Sigmoid colon (tissue), 7 donors: ENCODE measurements at places on chromosomes 2 and 18. TPM values are rescaled to one million over a fixed set of nuclear protein-coding genes. Genes with fewer than 3 reads are reported as not detected.
A peak's percentile ranks its signal among the peaks of the same experiment; 100 is the strongest.

GRCh38 chr2:144586476-144586875 lies 66.6 kb upstream of the ZEB2 start:
- H3K4me1 ChIP-seq = no peaks in the 10 kb centered on the region
- no peaks in the 10 kb centered on the region for H3K27me3 ChIP-seq
- no peak for DNase-seq
- H3K36me3 ChIP-seq = no peaks in the 10 kb centered on the region
- no peak overlapping the region for H3K4me3 ChIP-seq

- no peak for DNase-seq
- H3K4me1 ChIP-seq = no peaks in the 10 kb centered on the region
- no peaks in the 10 kb centered on the region for H3K27me3 ChIP-seq
These were observed 25.9 kb downstream of the BABAM2 start for GRCh38 chr2:27916293-27916995.

GRCh38 chr18:79544386-79544963 lies 135.1 kb upstream of the CTDP1 start:
- DNase-seq = peak; percentile 57
- no peak overlapping the region for H3K27ac ChIP-seq
- H3K27me3 ChIP-seq = no peaks in the 10 kb centered on the region
- H3K36me3 ChIP-seq = no peaks in the 10 kb centered on the region
- H3K4me3 ChIP-seq = no peak overlapping the region

DNA sequence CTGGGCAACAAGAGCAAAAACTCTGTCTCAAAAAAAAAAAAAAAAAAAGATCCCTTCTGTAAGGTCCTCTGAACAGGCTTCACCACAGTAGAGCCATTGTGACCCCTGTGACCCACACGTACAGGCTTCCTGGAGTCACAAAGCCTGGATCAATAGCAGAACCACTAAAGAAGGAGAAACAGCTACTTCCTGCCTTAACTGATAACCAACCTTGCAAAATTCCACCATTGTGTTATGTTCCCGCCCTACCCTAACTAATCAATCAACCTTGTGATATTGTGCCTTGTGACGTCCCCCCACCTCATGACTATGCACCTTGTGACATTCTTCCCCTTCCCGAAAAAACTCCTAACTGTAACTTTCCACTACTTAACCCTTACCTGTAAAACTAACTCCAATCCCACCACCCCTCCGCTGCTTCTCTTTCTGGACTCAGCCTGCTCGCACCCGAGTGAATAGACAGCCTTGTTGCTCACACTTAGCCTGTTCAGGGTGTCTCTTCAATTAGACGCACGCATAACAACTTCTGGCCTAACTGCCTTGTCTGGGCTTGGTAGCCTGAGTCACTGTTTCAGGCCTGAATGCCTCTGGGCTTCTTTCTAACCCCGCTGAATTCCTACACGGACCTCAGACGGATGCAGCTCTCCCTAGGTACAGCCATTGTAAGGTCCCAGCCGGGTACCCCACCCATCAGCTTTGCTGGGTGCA lies 13.9 kb downstream of the SCYGR8 start:
- H3K36me3 ChIP-seq = no peaks in the 10 kb centered on the region
- H3K27ac ChIP-seq = no peak overlapping the region
- H3K4me1 ChIP-seq = no peaks in the 10 kb centered on the region
- H3K27me3 ChIP-seq = no peaks in the 10 kb centered on the region
- no peak overlapping the region for H3K4me3 ChIP-seq
- no peak for DNase-seq

- no peaks in the 10 kb centered on the region for H3K36me3 ChIP-seq
- H3K27me3 ChIP-seq = no peaks in the 10 kb centered on the region
- H3K4me1 ChIP-seq = no peaks in the 10 kb centered on the region
- no peak overlapping the region for H3K27ac ChIP-seq
- H3K4me3 ChIP-seq = no peak overlapping the region
- DNase-seq = no peak
These were observed 141.8 kb upstream of the FHL2 start for GRCh38 chr2:105540642-105541041.

Gene ROCK1
- total RNA-seq = 59.3 TPM

DNA sequence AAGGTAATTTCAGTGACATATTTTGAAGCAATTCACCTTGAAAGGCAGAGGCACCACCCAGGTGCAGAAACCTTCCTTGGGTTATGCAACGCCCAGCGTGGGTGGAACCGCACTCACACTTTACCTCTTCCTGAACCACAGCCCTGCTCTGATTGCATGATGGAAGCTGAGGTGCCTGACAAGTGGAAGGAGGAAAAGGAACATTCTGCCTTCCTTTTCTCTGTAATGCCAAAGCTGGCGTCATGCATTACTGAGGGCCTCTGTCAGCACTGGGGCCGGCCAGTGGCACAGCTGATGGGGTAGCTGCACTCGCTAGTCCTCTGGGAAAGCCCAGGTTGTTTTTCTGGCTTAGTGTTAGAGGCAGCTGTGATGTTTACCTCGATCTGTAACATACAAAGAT lies 266.5 kb downstream of the NEDD4L start:
- H3K4me3 ChIP-seq = no peak overlapping the region
- DNase-seq = peak; percentile 78
- H3K4me1 ChIP-seq = no peaks in the 10 kb centered on the region
- no peaks in the 10 kb centered on the region for H3K36me3 ChIP-seq
- no peaks in the 10 kb centered on the region for H3K27me3 ChIP-seq

DNA sequence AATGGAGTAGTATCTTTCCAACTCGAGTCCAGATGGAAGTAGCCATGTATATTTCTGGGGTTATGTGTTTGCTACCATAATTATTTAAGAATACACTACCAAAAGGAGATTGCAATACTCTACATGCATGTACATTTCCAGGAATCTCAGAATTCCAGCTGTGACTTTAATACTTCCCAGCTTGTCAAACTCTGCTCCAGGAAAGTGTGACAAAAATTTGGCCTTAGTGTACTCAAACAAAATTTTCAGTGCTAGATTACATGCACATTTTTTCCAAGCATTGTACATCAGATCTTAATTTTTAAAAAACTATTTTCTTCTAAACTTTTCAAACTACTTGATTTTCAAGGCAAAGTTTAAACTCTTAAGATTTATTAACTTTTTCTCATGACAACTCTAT lies 1791.6 kb downstream of the SUCLG1 start:
- no peaks in the 10 kb centered on the region for H3K27me3 ChIP-seq
- no peak for DNase-seq

Gene PPP1R1C
- total RNA-seq = not detected

DNA sequence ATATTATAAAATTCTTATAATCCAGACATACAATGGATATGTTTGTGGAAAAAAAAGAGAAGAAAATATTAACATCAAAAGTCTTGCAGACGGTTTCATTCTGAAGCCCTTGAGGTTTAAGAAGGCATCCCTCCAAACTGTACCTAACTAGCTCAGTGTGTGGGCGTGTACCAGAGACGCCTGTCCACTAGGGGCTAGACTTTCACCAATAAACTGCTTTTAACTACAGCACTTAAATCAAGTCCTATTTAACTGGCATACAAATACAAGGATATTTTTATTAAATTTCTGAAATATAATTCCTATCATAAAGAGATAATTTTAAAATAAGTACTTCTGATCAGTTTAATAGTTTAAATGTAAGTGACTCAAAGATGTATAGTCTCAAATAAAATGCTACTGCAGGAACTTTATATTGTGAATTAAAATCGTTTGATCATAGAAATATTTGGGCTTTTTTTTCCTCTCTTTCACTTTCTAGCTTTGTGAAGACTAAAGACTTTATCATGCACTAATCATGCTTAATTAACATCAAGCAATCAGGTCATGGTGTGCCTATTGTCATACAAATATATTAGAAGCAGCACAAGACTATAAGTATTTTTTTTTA lies 437.7 kb downstream of the SATB2 start:
- no peaks in the 10 kb centered on the region for H3K4me1 ChIP-seq
- no peak overlapping the region for H3K4me3 ChIP-seq
- DNase-seq = no peak
- no peak overlapping the region for H3K27ac ChIP-seq
- H3K27me3 ChIP-seq = no peaks in the 10 kb centered on the region

Gene TET3
- total RNA-seq = 3.9 TPM

Gene GATA6
- total RNA-seq = 15.1 TPM

GRCh38 chr2:45396671-45397070 lies 214.4 kb downstream of the SRBD1 start:
- no peaks in the 10 kb centered on the region for H3K36me3 ChIP-seq
- no peak overlapping the region for H3K27ac ChIP-seq
- H3K4me1 ChIP-seq = no peaks in the 10 kb centered on the region
- H3K4me3 ChIP-seq = no peak overlapping the region
- no peaks in the 10 kb centered on the region for H3K27me3 ChIP-seq
- DNase-seq = no peak

GRCh38 chr2:134320930-134321329 lies 67.1 kb downstream of the MGAT5 start:
- H3K36me3 ChIP-seq = no peaks in the 10 kb centered on the region
- no peak overlapping the region for H3K4me3 ChIP-seq
- DNase-seq = no peak
- no peak overlapping the region for H3K27ac ChIP-seq

GRCh38 chr2:183248866-183249567 lies 124.8 kb downstream of the NUP35 start:
- no peak for DNase-seq
- no peaks in the 10 kb centered on the region for H3K4me1 ChIP-seq
- H3K36me3 ChIP-seq = no peaks in the 10 kb centered on the region

Gene CHN1
- 13.6 TPM for total RNA-seq

DNA sequence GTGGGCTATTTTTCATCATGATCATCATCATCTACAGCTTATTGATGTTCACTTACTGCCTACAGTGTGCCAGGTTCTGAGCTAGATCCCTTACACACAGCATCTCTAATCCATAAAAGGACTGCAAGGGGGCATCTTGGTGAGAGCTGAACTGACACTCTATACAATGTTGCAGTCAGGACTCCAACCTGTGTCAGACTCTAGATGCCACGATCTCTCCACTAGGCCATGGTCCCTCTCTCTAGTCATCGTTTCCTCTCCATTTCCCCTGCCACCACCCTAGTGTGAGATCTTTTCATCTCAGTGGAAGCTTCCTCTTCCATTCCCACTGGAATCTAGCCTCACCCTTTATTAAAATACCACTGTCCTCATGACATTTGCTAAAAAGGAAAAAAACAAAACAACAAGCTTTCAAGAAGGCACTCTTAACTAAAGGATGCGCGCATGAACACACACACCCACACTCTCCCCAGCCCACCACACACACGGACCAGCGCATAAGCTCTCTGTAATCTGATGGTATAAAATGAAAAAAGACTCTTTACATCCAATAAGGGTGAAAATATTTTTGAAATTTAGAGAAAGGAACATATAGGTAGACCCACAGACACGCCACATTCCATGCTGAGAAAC lies 93.4 kb upstream of the THOC1 start:
- H3K36me3 ChIP-seq = no peaks in the 10 kb centered on the region
- DNase-seq = no peak
- H3K27ac ChIP-seq = no peak overlapping the region
- H3K4me1 ChIP-seq = peaks cover 16% of the 10 kb centered on the region

Gene ACKR3
- total RNA-seq = 25.7 TPM

GRCh38 chr18:43161528-43161927 lies 46.0 kb upstream of the RIT2 start:
- no peak overlapping the region for H3K27ac ChIP-seq
- no peak for DNase-seq
- H3K4me1 ChIP-seq = no peaks in the 10 kb centered on the region
- no peak overlapping the region for H3K4me3 ChIP-seq
- H3K36me3 ChIP-seq = no peaks in the 10 kb centered on the region

GRCh38 chr2:154187948-154188347 lies 316.2 kb downstream of the GALNT13 start:
- DNase-seq = no peak
- no peaks in the 10 kb centered on the region for H3K27me3 ChIP-seq
- H3K4me1 ChIP-seq = no peaks in the 10 kb centered on the region
- H3K27ac ChIP-seq = no peak overlapping the region
- H3K36me3 ChIP-seq = no peaks in the 10 kb centered on the region

Gene QPCT
- 65.8 TPM for total RNA-seq

Gene LYG1
- total RNA-seq = not detected

GRCh38 chr2:63058921-63059792 lies 8.5 kb downstream of the OTX1 start:
- H3K27me3 ChIP-seq = peaks cover 100% of the 10 kb centered on the region
- no peak overlapping the region for H3K27ac ChIP-seq
- DNase-seq = peak; percentile 61
- H3K4me3 ChIP-seq = no peak overlapping the region

DNA sequence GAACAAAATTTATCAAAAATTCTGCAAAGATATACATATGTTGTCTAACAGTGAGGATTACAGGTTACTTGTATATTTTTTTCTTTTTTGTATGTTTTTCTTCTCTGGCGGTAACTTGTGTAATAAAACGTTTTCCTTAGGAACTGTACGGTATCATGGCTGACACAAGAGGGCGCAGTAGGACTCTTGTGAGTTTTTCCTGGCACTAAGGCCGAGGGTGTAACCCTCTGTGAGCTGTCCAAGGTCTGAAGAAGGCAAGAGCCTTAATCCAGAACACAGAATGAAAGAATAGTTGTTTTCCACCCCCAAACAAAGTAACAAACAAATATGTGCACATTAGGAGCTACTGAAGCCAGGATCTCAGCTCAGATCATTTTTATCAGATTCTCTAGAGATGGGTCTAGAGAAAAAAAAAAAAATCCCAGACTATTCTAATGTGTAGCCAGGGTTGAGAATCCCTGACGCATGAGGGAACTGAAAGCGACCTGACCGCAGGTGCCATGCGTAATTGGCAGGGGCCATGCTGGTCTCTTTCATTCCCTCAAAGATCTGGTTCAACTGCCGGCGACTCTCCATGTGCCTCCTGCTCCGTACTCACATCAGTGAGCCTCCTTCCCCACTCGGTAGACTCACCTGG lies 27.0 kb downstream of the TMEM200C start:
- H3K4me3 ChIP-seq = no peak overlapping the region
- no peak overlapping the region for H3K27ac ChIP-seq
- no peaks in the 10 kb centered on the region for H3K27me3 ChIP-seq
- H3K36me3 ChIP-seq = no peaks in the 10 kb centered on the region
- no peak for DNase-seq
- no peaks in the 10 kb centered on the region for H3K4me1 ChIP-seq

GRCh38 chr2:195477996-195478382 lies 179.0 kb upstream of the SLC39A10 start:
- no peaks in the 10 kb centered on the region for H3K27me3 ChIP-seq
- H3K36me3 ChIP-seq = no peaks in the 10 kb centered on the region
- no peak for DNase-seq

Gene OTOF
- not detected for total RNA-seq

Gene TSPYL6
- not detected for total RNA-seq

DNA sequence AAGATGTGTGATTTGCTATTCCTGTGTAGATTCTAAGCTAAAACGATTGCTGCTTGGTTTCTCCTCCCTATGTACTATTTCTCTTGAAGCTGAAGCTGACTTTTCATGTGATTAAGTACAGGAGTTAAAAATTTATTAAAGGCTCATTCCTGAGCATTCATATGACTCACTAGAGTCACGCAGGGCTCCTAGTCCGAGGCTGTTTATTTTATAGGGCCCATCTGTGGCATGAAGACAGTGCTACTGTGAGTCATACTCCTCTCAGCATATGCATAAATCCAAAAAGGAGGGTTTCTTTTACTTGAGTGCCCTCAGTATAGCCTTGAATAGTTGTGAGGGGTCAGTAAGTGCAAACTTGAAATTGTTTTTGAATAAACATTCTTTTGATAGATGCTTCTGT lies 378.8 kb downstream of the PTPRM start:
- H3K36me3 ChIP-seq = no peaks in the 10 kb centered on the region
- H3K4me3 ChIP-seq = no peak overlapping the region
- H3K27ac ChIP-seq = peak overlapping the region; percentile 76
- H3K4me1 ChIP-seq = peaks cover 35% of the 10 kb centered on the region
- DNase-seq = peak; percentile 69
- H3K27me3 ChIP-seq = no peaks in the 10 kb centered on the region
